ENCODE measurements at places on chromosomes 6 and 20.

- DNase-seq: no peak
Observed at GRCh38 chr20:58227391-58228102, 906 bp downstream of the ANKRD60 start.

DNA sequence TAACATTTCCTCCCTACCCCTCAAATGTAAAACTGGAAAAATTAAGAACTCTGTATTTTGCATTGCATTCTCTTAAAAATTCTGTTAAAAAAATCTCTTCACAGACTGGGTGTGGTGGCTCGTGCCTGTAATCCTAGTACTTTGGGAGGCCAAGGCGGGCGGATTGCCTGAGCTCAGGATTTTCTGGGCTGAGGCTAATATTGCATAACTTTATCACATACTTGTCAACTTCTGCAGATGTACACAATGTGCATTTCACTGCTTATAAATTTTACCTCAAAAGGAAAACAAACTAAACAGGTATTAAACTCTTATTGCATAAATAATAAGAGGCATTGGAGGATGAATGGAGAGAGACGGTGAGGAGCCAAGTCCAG lies 21.1 kb downstream of the YTHDF1 start:
- no peak for DNase-seq

DNA sequence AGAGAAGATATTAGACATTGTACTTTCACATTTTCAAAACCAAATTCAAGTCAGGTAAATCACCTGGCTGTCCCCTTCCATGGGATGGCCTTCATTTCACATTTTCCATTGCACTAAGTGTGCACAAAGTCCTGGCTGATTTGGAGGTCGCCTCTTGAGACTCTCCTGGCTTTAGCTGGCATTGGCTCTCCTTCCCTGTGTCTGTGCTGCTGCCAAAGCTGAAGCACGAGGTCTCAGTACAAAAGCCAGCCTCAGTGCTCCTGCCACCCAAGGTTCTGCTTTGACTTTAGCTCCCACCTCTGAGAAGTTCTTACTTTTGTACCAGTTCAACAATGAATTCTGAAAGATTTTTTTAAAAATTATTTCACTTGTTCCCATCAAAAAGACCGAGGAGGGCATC lies 289.2 kb upstream of the CNR1 start:
- DNase-seq: no peak

GRCh38 chr6:77883851-77884250 lies 231.0 kb downstream of the MEI4 start:
- DNase-seq: no peak

GRCh38 chr6:152432758-152433157 lies 204.4 kb downstream of the SYNE1 start:
- no peak for DNase-seq

GRCh38 chr20:7656687-7657467 lies 283.4 kb downstream of the HAO1 start:
- DNase-seq: no peak

GRCh38 chr6:163296835-163297519 lies 117.5 kb upstream of the QKI start:
- DNase-seq: no peak

DNA sequence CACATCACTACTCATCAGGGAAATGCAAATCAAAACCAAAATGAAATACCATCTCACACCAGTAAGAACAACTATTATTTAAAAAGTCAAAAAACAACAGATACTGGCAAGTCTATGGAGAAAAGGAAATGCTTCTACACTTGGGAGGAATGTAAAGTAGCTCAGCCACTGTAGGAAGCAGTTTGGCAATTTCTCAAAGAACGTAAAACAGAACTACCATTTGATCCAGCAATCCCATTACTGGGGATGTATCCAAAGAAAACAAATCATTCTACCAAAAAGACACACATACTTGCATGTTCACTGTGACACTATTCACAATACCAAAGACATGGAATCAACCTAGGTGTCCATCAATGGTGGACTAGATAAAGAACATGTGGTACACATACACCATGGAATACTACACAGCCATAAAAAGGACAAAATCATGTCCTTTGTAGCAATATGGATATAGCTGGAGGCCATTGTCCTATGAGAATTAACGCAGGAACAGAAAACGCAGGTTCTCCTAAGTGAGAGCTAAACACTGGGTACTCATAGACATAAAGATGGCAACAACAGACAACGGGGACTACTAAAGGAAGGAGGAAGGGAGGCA lies 260.4 kb downstream of the RNGTT start:
- DNase-seq: no peak

DNA sequence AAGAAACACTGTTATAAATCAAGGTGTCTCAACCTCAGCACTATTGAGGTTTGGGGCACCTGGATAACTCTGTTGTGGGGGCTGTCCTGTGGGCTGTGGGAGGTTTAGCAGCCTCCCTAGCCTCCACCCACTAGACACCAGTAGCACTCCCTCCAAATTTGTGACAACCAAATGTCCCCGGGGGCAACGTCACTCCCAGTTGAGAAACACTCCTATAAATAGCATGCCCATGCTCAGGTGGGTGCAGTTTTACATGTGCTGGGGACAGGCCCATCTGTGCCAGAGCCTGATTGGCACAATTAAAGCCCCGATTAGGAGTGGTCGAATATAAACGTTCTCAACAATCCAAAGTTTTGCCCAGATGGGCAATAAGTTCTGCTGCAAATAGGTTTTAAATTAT lies 78.9 kb downstream of the FAM50B start:
- DNase-seq: no peak

GRCh38 chr6:29827579-29828470 lies at the start of gene HLA-G:
HLA-G (plus strand) TSS chr6:29827825; CDS start chr6:29827845, 20 bp downstream.
- no peak for DNase-seq

- DNase-seq: no peak
Observed at GRCh38 chr20:4802527-4802926, 80.8 kb downstream of the PRND start.

DNA sequence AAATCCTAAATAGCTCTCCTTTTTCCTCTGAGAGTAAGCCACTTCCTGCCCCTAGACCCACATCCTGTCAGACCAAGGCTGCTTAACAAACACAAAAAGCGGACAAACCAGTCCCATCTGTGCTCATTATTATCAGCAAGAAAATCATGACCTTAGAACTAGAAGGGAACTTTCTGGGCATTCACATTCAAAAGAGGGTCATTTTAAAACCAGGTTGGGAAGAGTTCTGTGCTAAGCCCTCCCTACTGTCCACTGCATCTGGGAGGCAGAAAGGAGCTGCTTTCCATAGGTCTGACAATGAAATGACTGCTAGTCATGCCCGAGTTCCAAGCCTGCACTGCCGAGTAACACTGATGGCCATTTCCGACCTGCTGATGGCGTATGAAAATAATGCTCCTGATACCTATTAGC lies 15.4 kb downstream of the EZR start:
- DNase-seq: no peak

- no peak for DNase-seq
Observed at GRCh38 chr20:51135926-51136715, 113.2 kb upstream of the KCNG1 start.

DNA sequence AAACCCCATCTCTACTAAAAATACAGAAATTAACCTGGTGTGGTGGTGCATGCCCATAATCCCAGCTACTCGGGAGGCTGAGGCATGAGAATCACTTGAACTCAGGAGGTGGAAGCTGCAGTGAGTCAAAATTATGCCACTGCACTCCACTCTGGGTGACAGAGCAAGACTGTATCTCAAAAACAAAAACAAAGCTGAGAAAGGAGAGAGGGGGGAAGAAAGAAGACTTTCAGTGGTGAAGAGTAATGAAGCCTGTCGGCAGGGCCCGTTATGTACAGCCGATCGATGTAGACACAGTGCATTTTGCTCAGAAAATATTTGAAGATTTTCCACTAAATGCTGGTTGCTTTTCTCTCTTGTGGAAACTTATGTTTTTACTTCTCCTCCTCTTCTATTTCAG lies 13.8 kb downstream of the VAPB start:
- no peak for DNase-seq

DNA sequence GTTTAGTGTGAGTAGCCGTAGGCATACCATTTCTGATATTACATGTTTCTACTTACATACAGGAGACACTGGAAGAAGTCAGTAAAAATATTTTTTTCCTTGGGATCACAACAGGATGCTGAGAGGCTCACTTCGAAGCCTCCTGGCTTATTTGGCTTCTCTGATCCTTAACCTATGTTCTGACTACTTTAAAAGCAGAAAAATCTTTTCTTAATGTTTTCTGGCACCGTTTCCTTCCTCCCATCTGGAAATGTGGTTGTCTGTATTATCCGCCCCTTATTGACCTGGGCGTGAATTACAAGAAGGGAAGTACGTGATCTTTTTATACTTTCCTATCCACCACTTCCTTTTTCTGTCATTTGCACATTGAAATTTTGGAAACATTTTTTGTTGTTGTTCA lies 379.6 kb downstream of the COL12A1 start:
- no peak for DNase-seq

- DNase-seq: no peak
Observed at GRCh38 chr20:13865156-13865555, 80.3 kb downstream of the NDUFAF5 start.

GRCh38 chr6:34237722-34238584 lies 1.3 kb downstream of the HMGA1 start:
- peak; percentile 81 for DNase-seq

- no peak for DNase-seq
Observed at GRCh38 chr6:15616261-15616660, 46.6 kb downstream of the DTNBP1 start.

GRCh38 chr6:92023410-92023966 lies 1395.9 kb downstream of the EPHA7 start:
- no peak for DNase-seq

DNA sequence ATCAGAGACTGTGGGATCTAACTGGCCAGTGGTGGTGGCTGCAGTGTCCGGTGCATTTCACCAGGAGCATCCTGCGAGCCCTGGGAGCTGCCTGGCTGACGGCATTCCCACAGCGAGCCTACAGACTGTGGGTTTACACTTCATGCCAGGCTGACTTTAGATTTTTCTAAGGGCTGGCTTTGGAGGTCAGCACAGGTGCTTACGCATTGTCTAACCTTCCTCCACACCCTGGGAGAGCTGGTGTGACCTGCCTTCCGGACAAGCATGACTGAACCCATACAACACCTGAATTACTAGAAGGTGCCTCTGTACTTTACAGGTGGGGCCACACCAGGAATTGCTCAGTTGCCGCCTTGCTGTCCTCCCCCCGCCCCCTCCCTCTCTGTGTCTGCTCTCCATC lies 96.2 kb downstream of the RREB1 start:
- no peak for DNase-seq

DNA sequence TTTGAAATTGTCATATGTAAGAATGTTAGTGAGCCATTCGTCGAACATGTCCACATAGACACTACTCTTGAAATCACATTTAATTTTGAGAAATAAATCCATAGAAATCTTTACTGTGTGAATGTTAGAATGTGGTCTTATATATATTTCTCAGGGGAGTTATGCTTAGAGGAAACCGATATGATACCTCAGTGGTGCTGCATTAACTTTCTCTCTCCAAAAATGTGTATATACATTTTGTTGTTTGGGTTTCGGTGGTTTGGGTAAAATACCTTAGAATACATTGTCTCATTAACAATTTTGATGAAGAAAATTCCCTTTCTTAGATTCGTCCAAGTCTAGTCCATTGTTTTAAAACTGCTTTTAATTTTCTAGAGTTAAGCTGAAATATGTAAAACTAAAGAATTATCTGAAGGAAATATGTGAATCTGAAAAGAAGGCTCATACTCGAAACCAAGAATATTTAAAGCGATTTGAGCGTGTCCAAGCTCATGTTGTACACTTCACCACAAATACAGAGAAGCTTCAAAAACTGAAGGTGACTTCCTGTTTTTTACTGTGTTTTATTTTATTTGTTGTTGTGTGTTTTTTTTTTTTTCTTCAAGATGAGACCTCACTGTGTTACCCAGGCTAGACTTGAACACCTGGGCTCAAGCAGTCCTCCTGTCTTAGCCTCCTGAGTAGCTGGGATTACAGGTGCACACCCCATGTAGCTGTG lies 10.3 kb downstream of the KIZ start:
- no peak for DNase-seq

DNA sequence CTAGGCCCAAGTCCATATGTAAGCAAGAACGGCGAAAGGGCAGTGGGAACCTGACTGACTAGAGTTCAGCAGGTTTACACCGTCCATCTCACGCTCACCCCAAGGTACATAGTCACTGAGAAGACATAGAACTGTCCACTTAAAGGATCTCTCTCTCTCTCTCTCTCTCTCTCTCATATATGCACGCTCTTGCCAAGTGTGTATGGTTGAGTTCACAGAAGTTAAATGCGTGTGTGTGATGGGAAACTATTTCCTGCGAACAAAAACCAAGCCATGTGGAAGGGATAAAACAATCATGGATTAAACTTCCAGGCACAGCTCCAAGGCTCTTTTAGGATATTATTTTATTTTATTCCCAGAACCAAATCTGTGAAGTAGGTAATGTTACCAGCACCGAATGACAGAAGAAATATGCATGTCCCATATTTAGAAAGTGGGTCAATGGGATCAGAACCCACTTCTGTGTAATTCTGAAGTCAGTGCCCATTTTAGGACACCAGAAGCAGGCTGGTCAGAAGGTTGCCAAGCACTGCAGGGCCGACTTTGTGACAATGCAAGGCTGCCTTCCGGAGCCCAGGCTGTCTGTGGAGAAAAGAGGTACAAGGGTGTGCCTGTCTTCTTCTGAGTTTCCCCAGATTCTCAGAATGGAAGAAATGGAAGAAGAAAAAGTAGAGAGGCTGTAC lies 49.2 kb upstream of the MAP7 start:
- DNase-seq: no peak

DNA sequence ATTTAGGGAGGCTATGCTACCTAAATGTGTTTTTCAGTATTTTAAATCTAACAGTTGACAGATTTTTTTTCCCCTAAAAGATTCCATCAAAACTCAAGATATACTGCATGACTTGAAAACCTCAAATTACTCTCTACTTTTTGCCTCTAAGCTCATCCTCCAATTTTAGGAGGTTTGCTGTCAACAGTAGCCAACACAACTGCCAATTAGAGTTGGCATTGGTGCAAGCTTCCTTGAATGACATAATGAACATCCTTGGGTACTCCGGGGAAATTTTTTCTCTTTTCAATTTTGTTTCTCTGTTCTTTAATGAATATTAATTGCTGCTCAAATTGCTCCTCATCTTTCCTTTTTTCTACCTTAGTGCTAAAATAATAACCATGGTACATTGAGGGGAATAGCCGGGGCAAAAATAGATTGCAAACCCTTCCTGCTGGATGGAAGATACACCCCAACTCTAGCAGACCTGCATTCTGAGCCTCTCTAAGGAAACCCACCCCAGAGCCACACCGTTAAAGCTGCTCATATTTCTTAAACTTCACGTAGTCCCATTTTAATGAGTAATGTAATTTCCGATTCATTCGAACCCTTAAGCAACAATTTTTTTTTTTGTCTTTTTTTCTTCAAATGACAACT lies 34.3 kb downstream of the SLC22A23 start:
- DNase-seq: no peak

- DNase-seq: no peak
Observed at GRCh38 chr20:19695081-19695480, 63.0 kb upstream of the RIN2 start.

- no peak for DNase-seq
Observed at GRCh38 chr20:1870792-1871550, 24.2 kb upstream of the SIRPA start.

GRCh38 chr6:36695414-36695813 lies 2.2 kb upstream of the RAB44 start:
- no peak for DNase-seq

- DNase-seq: no peak
Observed at GRCh38 chr6:36187446-36187845, 9.1 kb upstream of the BRPF3 start.
